COLO829 (cell line): ENCODE measurements at places on chromosomes 7 and 10.
A peak's percentile ranks its signal among the peaks of the same experiment; 100 is the strongest.

DNA sequence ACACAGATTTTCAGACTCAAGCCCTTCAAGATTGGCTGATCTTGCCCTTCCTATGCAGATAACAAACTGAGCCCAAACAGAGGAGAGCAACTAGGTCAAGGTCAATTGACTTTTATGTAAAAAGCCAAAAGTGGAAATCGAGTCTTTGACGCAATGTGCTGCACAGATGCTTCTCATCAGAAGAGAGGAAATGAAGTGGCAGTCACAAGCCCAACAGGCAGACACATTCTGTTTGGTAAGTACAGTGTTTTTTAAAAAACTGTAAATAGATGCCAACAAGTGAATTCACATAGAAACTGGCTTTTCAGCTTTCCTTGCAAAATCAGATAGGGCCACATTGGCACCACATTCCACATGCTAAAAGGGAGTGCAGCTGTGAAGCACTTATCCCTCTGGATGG lies 606.6 kb downstream of the KCNMA1 start:
- DNase-seq: no peak

DNA sequence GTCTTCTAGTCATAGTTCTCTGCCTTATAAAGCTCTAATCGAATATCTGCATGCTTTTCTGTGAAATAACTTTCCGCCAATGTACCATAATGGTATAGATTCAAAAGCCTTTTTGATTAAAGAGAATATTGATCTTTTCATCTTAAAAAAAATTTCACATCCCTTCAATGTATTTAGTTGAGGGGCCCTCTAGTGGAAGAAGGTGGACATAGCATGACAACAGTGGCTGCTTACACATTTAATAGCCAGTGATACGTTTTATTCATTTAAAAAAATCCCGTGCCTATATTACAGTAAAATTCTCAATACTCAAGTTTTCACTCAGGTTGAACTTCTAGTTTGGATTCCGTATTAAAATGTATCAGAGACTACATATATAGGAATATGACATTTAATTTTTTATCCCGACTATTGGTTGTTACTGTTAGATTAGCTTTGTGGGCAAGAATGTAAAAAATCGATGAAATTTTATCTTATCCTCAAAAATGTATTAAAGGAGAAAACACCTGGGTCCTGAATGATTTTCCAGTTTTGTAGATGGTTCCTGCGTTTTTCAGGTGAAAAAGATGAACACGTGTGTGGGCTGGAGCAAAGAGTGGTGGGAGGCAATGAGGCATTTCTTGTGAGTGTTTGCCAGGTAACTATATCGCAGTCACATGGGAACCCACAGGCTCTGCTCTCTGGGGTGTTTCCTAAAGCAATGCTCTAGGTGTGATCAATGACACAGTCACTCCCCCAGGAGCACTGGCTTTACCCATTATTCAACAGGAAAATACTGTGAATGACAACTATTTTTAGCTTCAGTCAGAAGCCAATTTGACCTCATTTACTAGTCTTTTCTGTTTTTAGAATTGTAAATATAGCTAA lies 24.1 kb upstream of the PNLIP start:
- DNase-seq: peak; percentile 13

DNA sequence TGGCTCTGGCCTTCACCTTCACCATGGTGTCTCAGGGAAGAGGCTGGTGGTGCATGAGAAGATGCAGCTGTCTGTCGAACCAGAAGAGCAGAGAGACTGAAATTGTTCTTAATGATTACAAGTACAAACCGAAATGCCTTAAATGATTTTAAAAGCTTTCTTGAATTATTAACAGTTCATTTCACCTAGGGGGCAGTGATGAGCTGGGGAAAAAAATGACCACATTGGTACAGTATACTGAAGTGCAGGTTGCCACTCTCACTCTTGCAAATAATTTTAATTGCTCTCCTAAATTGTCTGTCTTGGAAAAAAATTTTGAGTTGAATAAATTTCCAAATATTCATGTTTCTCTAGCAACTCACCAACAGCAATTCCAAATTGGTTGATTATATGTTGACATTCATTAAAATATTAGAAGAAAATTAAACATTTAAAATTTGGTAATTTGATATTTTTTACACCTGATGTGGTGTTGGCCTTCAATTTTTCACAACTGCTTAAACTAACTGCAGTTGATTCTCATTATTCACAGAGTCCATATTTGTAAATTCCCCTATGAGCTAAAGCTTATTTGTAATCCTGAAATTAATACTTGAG lies 692.6 kb downstream of the ZWINT start:
- peak; percentile 0 for DNase-seq

GRCh38 chr7:139659922-139660316 lies 117.9 kb downstream of the HIPK2 start:
- no peak for DNase-seq
